ENCODE measurements at places on chromosomes 2 and 18. TPM values are rescaled to one million over a fixed set of nuclear protein-coding genes. Genes with fewer than 3 reads are reported as not detected.

The LPIN1 gene
- total RNA-seq, result 26.7 TPM

The GREB1 gene
- total RNA-seq, result 0.55 TPM

The TBC1D8 gene
- 15.2 TPM for total RNA-seq

The ASTL gene
- not detected for total RNA-seq

The TSPYL6 gene
- not detected for total RNA-seq

The MYCN gene
- 0.54 TPM for total RNA-seq

The ANKRD62 gene
- not detected for total RNA-seq

- no peak overlapping the region for H3K4me3 ChIP-seq
- peaks cover 86% of the 10 kb centered on the region for H3K36me3 ChIP-seq
- DNase-seq, result no peak
- peaks cover 47% of the 10 kb centered on the region for H3K4me1 ChIP-seq
Measured at GRCh38 chr2:216679658-216680024, 15.7 kb downstream of the IGFBP5 start.

DNA sequence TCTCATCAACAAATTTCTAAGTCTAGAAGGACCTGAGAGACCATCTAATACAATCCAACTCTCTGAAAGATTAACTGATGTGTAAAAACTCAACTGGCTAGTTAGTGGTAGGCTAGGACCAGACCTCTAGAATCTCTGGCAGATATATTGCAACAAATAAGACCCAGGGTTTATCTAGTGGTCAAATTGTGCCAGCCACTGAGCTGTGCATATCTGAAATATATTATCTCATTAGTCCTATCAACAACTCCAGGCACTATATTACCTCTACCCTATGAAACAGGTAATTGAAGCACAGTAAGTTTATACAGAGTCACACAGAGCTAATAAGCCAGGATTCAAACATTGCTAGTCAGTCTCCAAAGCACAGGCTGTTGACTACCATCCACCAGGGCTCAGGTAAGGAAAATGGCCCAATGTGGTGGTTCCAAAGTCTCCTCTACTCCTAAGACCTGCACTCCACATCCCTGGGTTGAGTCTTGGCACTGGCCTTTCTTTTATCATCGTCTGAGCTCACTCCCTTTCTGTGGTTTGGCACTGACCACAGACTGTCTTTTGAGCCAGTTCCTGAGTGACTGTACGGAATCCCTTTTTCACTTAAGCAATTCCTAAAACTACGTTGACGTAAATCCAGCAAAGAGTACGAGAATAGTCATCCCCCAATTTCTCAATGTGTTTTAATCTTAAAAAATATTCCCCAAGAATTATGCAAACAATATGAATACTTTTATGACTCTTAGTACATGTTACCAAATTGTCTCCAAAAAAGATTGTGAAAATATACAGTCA is 11.9 kb upstream of the PID1 start:
- no peak overlapping the region for H3K4me3 ChIP-seq
- no peaks in the 10 kb centered on the region for H3K27me3 ChIP-seq
- no peak for DNase-seq
- no peak overlapping the region for H3K27ac ChIP-seq
- H3K4me1 ChIP-seq, result no peaks in the 10 kb centered on the region
- no peaks in the 10 kb centered on the region for H3K36me3 ChIP-seq

DNA sequence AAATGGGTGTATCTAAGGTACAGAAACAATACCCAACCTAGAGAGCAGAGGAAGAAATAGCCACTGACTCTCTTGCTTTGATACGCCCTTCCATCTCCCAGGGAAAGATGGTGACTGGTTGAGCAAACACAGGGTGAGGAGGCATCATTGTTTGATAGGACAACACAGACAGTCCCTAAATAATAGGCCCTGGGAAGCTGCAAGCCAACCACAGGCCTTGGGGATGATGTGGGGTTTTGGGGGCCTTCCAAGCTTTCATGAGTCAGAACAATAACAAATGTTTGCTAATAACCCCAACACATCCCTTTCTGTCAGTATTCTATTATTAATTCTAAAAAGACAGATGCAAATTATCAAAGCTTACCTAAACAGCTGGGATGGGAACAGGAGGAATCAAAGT is 9.8 kb downstream of the LGALSL start:
- DNase-seq, result no peak
- no peak overlapping the region for H3K27ac ChIP-seq
- H3K36me3 ChIP-seq, result peaks cover 7% of the 10 kb centered on the region
- H3K27me3 ChIP-seq, result no peaks in the 10 kb centered on the region

GRCh38 chr18:58505181-58505580 is 123.7 kb downstream of the ALPK2 start:
- H3K4me1 ChIP-seq, result no peaks in the 10 kb centered on the region
- no peak overlapping the region for H3K4me3 ChIP-seq
- peaks cover 23% of the 10 kb centered on the region for H3K36me3 ChIP-seq
- DNase-seq, result no peak
- H3K27me3 ChIP-seq, result no peaks in the 10 kb centered on the region

DNA sequence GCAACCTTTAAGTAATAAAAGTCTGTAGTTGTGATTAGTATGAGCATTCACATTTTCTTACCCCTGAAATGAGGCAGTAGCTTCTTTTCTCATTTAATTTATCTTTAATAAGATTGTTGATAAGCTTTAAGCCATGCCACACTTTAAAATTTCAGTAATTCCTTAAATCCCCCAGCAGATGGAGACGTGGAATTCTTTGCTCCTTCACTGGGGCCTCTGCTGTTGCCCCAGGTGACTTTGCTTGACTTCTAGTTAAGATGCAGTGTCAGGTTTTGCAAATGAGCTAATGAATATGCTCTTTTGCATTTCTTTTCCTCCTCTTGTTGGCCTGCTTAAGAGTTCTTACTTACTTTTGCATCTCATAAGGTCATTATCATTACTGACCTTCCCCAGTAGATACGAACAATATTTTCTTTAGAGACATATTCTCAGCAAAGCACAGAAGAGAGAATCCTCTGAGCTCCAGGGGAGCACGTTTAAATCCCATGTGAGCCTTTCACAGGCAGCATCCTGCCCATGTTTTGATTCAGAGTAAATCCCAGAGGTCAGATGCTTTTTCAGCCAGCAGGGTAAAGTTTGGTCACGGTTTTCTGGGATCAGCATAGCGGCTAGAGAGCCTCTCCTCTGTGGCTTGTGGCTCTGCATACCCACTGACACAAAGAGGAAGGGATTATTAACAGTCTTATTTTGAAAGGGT is 222.9 kb downstream of the PTPRM start:
- peak overlapping the region; percentile 84 for H3K27ac ChIP-seq
- no peaks in the 10 kb centered on the region for H3K36me3 ChIP-seq
- DNase-seq, result no peak
- H3K4me1 ChIP-seq, result peaks cover 17% of the 10 kb centered on the region
- no peak overlapping the region for H3K4me3 ChIP-seq

DNA sequence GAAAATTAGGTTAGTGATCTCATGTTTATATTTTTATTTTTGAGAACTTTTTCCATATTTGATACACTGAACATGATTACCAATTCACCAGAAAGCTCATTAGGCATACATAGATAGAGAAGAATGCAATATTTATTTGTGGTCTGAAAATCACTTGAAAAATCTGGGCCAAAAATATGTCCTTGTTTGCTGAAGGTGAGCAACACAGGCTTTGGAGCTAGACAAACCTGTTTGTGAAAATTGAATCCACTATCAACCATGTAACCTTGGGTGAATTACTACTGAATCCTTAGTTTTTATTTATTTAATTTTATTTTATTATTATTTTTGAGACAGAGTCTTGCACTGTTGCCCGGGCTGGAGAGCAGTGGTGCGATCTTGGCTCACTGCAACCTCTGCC is 46.5 kb upstream of the ZSWIM2 start:
- no peaks in the 10 kb centered on the region for H3K36me3 ChIP-seq
- H3K27ac ChIP-seq, result no peak overlapping the region
- DNase-seq, result no peak
- peaks cover 11% of the 10 kb centered on the region for H3K27me3 ChIP-seq

DNA sequence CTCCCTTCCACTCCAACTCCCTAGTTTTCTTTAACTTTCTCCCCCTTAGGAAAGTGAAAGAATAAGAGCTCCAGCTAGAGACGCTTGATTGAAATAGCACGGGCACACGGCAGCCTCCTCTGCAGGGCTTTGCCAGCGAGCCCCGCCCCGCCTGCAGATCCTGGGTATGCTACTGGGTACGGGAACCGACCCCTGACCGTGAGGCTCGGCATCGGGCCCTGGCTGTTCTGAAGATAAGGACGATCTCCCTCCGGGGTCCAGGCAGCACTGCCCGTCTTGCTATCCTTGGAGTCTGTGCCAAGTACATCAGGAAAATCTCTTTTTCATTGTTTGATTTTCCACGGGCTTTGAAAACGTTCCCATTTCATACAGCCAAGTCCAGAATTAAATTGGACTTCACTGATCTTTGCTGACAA is 284.5 kb downstream of the MTX2 start:
- no peak overlapping the region for H3K4me3 ChIP-seq
- no peak for DNase-seq
- H3K4me1 ChIP-seq, result no peaks in the 10 kb centered on the region
- H3K27me3 ChIP-seq, result peaks cover 48% of the 10 kb centered on the region
- no peaks in the 10 kb centered on the region for H3K36me3 ChIP-seq

DNA sequence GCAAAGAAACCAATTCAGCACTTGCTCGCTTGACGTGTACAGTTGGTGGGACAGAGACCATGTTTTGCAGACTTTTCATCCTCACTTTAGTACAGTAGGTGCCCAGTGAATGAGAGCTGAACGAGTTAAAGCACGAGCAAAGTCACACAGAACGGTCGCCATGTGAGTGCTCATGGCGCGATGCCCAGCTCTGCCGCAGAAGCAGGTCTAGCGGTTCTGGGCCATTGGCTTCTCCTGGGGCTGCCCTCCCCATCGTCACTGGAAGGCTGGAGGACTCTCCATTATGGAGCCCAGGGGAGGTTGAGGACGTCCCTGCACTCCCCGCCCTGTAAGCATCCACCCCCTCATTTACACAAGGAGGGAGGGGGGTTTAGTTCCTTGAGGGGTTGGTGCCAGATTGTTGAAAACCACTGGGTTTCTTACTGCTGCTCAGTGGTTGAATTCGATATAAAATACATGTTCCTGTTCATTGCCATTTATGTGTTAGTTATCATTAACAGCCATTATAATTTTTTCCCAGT is 24.9 kb downstream of the PTGR3 start:
- no peak overlapping the region for H3K27ac ChIP-seq
- no peaks in the 10 kb centered on the region for H3K4me1 ChIP-seq
- no peak overlapping the region for H3K4me3 ChIP-seq
- H3K36me3 ChIP-seq, result no peaks in the 10 kb centered on the region

DNA sequence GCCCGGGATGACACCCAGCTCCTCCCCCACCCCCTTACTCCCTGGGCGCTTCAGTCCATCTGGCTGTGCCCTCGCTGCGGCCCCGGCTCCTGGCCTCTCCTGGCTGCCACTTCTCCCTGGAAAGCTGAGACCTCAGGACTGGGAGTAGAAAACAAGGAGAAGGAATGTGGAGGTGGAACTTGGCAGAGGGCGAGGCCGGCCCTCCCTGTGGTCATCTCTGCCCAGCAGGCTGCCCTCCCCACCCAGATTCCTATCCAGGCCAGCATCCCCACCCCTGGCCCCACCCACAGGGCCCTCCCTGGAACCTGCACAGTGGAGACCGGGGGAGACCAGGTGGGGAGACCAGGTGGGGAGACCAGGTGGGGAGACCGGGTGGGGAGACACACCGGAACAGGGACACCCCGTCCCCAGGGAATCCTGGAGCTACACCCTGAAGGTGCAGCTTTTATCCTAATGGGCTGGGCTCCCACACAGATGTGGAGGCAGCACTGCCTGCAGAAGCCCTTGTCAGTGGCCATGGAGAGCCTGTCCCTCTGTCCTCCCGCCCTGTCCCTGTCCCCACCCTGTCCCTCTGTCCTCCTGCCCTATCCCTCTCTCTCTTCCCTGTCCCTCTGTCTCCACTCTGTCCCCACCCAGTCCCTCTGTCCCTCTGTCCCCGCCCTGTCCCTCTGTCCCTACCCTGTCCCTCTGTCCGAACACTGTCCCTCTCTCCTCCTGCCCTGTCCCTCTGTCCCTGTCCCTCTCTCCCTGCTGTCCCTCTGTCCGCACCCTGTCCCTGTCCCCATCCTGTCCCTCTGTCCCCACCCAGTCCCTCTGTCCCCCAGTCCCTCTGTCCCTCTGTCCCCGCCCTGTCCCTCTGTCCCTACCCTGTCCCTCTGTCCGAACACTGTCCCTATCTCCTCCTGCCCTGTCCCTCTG is 157.1 kb downstream of the PXDN start:
- H3K4me1 ChIP-seq, result peaks cover 13% of the 10 kb centered on the region
- H3K36me3 ChIP-seq, result no peaks in the 10 kb centered on the region
- peaks cover 1% of the 10 kb centered on the region for H3K27me3 ChIP-seq

DNA sequence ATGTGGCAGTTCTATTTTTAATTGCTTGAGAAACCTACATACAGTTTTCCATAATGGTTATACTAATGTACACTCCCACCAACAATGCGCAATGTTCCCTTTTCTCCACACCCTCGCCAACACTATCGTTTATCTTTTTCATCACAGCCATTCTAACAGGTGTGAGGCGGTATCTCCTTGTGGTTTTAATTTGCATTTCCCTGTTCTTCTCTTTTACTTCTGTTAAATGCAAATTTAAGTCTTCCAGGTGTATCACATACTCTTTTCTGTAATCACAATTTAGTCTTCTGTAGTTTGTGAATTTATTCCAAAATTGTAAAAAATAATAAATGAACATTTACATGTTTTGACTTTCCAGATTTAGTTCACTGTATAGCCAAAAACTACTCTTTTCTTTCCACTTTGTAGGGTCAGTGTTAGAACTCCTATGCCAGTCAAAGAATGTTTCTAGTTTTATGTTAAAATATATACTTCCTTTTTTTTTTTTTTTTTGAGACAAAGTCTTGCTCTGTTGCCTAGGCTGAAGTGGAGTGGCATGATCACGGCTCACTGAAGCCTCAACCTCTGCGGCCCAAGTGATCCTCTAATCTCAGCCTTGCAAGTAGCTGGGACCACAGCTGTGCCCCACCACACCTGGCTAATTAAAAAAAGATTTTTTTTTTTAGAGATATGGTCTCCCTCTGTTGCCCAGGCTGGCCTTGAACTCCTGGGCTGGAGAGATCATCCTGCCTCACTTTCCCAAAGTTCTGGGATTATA is 15.4 kb upstream of the ACYP2 start:
- no peak overlapping the region for H3K27ac ChIP-seq
- H3K27me3 ChIP-seq, result peaks cover 20% of the 10 kb centered on the region
- no peak overlapping the region for H3K4me3 ChIP-seq
- H3K36me3 ChIP-seq, result no peaks in the 10 kb centered on the region
- no peak for DNase-seq
- peaks cover 8% of the 10 kb centered on the region for H3K4me1 ChIP-seq

DNA sequence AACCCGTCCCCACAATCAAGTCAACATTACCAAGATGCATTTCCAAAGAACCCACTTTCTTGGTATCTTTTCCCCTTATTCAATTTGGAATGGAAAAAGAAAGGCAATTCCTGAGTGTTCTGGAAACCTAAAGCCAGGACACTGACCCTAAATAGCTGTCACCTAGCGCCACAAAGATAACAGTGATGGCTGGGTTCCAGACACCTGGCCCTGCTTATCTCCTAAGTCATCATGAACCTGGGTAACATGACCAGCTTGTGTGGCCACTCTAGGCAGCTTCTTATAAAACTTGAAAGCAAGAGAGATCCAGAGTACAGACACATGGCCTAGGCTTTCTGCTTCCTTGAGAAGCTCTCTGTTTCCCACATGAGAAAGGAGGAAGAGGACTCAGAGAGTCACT is 95.4 kb downstream of the BOD1L2 start:
- no peaks in the 10 kb centered on the region for H3K4me1 ChIP-seq
- no peaks in the 10 kb centered on the region for H3K27me3 ChIP-seq
- no peaks in the 10 kb centered on the region for H3K36me3 ChIP-seq
- no peak for DNase-seq

Data from osteocyte (in vitro differentiated cells).